ENCODE measurements at places on chromosomes 4 and X.

DNA sequence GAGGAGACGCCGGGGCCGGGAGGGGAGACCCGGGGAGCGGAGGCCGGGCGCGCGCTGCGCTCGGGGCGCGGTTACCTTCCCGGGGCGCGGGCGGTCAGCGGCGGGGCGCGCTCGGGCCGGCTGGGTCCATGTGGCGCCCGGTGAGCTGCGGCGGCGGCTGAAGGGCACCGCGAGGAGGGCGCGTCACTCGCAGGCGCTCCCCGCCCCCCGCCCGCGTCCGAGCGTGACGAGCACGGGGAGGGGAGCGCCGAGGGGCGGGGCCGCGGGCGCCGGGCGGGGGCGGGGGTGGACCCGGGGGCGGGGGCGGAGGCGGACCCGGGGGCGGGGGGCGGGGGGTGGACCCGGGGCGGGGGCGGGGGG is at the start of gene CPLX1:
Gene CPLX1, minus strand, starts transcription at position 159 of the 360 bp plus-strand sequence. CDS start 1,607 bp downstream, outside the sequence.
- DNase-seq: no peak

GRCh38 chr4:172776203-172776861 is 392.3 kb upstream of the GALNT7 start:
- DNase-seq: no peak

- no peak for DNase-seq
Observed at GRCh38 chr4:143558823-143559756, 45.6 kb downstream of the SMARCA5 start.

DNA sequence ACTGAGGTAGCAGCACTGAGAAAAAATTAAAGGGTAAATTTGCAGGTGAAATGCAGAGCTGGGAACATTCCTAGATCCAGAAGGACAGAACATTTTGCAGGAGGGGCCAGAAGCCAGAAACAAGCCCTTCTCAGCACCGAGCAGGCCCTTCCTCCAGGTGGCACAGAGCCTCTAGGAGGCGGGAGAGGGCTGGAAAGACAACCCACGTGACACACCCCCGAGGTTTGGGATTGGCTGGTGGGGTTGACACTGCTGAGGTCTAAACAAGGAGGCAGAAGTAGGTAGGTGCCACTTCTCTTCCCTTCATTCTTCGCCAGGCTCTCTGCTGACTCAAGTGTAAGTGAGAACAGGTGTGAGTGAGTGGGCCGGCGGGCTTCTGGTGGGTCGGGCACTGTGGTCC is at the start of gene PAGE4:
Gene PAGE4, plus strand, starts transcription at position 288 of the 400 bp plus-strand sequence. CDS start 1,126 bp downstream, outside the sequence.
- no peak for DNase-seq

DNA sequence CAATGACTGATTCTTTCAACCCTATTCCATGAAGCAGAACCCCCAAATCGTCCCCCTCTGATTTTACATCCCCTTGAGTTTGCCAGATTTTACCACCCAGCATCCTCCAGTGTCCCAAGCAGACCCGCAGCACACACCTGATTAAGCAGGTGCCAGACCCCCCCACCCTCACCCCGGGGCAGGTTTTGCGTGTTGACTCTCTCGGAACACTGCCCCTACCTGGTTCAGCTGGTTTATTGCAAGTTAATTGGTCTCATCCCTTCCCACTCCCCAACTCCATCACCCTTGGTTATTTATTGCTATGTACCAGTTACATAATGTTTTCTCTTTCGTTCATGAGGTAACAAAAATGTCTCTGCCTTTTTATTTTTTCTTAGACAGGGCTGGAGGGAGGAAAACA is 258.4 kb downstream of the BCOR start:
- no peak for DNase-seq

DNA sequence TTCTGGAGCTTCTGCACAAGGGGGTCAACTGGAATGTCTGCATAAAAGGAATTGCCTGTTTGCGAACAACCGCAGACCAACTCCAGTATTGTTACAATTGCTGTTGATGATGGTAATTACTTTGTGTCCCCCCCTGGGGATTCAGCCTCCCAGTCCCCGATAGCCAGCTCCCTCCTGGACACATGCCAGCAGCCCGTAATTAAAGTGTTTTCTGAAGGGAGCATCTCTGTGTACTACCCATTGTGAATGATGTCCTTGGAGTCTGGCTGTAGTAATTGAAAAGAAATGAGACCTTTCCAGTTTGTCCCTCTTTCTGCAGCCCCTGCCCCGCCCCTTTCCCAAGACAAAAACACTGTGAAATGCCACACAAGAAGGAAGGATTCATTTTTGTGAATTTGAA is 377.1 kb upstream of the LCORL start:
- DNase-seq: no peak

- DNase-seq: no peak
Observed at GRCh38 chrX:41133551-41133950, 48.3 kb downstream of the USP9X start.

DNA sequence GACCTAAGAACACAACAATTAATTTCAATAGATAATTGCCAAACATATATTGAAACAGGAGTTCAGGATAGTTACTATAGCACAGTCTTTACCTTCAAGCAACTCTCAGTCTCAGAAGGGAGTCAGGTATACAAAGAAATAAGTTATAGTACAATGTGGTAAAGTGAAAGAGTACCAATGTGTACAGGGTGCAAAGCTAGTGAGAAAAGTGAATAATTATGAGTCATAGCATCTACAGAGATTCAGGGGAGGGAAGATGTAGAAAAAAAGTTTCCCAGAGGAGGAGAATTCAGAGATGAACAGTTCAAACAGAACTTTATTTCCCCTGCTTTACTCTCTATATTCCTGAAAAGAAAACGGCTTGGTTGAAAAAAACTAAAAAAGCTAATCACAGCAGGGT is 22.7 kb upstream of the DKK2 start:
- DNase-seq: no peak

- DNase-seq: no peak
Observed at GRCh38 chrX:108584617-108585211, 145.1 kb downstream of the COL4A5 start.

GRCh38 chrX:70969635-70970481 is 39.0 kb upstream of the SLC7A3 start:
- DNase-seq: no peak

- no peak for DNase-seq
Observed at GRCh38 chr4:57494821-57495220, 384.6 kb upstream of the IGFBP7 start.

- DNase-seq: no peak
Observed at GRCh38 chr4:182938205-182938645, 21.0 kb upstream of the DCTD start.

GRCh38 chr4:121266982-121267381 is 102.9 kb upstream of the TNIP3 start:
- no peak for DNase-seq

- DNase-seq: no peak
Observed at GRCh38 chr4:188665491-188666457, 526.5 kb downstream of the TRIML1 start.

DNA sequence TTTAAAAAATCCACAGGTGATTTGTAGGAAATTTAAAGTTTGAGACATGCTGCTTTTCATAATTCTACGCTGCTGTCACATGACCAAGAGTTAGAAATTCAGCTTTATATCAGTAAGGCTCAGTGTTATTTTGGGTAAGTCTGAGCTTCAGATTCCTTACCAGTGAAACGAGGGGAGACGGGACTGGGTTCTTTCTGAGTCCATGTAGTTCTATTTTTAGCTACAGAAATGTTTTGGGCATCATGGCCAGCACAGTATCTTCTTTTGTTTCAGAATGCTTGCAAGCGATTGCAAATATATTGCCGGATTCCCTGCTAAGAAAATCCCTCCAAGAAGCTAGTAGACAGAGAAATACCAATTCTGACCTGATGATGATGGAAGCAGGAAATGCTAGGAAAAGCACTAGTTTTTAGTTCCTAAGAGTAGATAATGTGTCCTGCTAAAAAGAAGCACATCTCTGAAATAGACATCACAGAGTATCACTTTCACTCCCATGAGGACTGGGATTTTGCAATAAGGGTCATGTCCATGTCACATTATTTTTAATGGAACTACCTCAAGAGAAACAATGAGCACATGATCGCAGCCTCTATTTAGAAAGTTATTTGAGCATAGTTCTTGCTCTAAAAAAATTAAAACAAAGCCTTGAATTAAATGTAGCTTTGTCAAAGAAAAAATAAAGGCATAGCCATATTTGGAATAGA is 10.9 kb downstream of the ATP1B4 start:
- no peak for DNase-seq

- no peak for DNase-seq
Observed at GRCh38 chr4:84529169-84529751, 30.2 kb upstream of the NKX6-1 start.

DNA sequence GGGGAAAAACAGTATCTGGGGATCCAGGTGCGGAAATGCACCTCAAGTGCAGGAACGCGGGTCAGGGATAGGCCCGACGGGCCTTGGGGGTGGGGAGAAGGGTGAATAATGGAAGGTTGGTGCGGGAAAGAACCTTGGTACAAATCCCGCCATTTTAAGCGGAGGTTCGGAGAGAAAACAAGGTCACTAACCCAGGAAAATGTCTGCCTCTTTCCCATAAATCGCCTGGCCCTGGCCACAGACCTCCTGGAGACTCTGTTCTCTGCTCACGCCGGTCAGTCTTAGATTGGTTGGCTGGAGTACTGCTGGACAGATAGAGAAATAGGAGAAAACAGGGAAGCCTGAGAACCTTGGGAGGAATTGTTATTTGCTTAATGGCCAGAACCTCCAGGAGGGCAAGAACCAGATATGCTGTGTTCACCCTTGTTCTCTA is 897 bp upstream of the FBXL5 start:
- DNase-seq: no peak

DNA sequence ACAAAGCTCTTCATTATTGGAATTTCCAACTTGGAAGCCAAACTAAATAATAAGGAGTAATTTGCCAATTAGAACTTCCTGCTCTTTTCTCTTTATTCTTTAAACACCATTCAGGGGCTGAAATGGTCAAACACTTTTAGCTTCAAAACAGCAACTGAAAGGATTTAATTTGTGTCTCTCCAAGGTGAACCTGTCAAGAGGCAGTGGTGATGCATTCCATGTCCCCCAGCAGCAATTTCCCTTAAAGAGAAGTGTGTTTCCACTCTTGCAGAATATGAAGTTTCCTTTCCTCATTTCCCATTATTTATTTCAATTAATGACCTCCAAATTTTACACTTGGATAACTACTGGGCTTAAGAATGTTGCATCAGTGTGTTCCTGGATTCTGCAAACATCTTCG is 156.0 kb downstream of the COL25A1 start:
- DNase-seq: no peak

DNA sequence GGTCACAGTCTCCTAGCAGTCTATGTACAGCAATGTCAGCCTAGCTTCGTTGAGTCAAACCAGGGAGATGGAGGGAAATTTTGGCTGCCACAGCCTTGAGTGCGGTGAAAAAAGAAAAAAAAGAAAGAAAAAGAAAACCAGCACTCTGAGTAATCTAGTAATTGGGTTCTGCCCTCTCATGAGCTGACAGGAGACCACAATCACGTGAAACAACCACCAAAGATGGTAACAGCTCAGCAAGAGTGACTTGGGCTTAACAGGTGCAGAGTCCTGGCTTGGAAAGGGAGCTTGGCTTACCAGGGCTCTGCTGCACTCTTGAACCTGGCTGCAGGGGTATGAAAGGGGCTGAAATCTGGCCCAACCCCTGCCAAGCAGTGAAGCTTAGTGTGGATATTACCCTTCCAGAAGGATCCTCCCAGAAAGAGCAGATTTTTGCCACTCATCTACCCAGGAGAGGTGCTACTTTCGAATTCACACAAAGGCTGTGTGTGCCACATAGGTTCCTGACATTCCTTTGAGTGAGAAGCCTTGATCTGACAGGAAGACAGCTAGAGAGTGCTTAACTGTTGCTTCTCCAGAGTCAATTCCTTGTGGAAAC is 350.3 kb downstream of the PTTG2 start:
- no peak for DNase-seq

DNA sequence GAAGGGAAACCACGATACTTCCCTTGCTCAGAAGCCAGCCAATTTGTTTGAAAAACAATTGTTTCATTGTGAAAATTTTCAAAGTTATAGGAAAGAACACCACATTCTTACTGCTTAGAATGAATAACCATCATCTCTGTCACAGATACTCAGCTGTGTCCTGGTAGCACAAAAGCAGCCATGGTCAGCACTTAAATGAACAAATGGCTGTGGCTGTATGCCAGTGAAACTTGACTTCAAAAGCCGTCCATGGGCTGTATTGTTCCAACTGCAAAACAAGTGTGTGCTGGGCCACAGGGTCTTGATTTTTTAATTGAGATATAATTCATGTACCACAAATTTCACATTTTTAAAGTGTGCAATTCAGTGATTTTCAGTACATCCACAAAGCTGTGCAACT is 19.6 kb downstream of the NSDHL start:
- DNase-seq: no peak

DNA sequence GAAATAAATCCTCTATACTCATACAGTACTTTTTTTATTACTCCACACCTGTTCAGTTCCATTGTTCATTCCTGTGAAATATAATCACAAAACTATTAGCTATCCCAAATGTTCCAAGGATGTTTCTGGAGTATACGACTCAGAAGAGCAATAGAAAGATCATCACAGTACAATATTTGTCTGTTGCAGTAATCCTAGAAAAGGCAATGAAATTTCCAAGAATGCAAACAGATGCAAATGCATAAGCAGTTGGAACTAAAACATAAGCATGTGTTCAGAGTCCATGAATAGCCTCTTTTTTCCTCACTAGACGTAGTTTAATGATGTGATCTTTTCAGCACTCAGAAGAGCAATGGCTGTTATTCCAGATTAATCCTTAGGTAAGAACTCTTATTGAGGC is 55.2 kb downstream of the RTL3 start:
- DNase-seq: no peak

GRCh38 chrX:67673741-67674274 is 130.0 kb downstream of the AR start:
- DNase-seq: no peak

DNA sequence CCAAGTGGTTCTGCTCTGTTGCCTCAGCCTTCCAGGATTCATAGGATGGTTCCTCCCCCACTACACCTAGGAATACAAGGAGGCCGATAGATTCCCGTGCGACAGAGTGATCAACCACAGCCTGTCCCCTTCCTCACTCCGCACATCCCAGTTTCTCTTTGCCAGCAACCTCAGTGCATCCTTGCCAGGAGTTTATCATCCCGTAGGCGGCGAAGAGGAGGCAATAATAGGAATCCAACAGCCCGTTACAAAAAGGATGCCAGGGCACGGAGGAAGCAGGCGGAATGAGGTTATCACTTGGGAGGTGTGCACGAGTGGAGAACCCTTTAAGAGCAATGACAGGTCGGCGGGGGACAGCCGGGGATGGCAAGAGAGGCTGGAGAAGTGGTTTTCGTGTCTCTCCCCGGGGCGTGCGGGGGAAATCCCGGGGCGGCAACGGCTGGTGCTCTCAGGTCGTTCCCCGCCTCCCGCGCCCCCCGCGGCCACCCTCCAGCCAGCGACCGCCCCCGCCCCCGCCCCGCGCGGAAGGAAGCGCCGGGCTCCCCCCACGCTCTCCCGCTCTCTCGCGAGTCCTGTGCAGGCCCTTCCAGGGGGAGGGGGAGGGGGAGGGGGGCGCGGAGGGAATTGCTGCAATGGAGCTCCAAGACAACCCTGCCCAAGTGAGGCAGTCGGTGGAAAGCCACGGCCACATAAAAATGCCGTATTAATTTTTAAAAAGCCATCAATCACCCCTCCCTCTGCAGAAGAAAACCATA is 1.6 kb downstream of the PPP3CA start:
- no peak for DNase-seq

- DNase-seq: no peak
Observed at GRCh38 chr4:151409470-151410313, 716 bp downstream of the FHIP1A start.
